ENCODE measurements at places on chromosomes 12 and 14.

- DNase-seq, result no peak
Observed at GRCh38 chr12:58741226-58741625, 179.1 kb downstream of the LRIG3 start.

DNA sequence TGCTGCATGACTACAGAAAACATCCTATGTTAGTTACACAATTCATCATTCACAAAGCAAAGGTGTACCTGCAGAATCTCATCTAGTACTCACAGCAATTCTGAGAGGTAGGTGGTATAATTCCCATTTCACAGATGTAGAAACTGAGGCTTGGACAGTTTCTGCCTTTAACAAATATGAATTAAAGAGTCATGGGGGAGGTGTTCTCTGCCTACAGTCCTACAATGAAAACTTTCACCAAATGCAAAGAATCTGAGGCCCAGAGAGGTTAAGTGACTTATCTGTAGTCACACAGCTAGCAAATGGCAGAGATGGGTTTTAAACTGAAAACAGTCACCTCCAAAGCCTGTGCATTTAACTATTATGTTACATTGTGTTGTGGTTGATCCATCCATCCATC lies 171.6 kb upstream of the WSCD2 start:
- DNase-seq, result no peak

GRCh38 chr12:120817559-120818330 lies 86.4 kb downstream of the SPPL3 start:
- no peak for DNase-seq

- DNase-seq, result peak; percentile 81
Observed at GRCh38 chr14:92039063-92039718, 668 bp downstream of the TRIP11 start.

DNA sequence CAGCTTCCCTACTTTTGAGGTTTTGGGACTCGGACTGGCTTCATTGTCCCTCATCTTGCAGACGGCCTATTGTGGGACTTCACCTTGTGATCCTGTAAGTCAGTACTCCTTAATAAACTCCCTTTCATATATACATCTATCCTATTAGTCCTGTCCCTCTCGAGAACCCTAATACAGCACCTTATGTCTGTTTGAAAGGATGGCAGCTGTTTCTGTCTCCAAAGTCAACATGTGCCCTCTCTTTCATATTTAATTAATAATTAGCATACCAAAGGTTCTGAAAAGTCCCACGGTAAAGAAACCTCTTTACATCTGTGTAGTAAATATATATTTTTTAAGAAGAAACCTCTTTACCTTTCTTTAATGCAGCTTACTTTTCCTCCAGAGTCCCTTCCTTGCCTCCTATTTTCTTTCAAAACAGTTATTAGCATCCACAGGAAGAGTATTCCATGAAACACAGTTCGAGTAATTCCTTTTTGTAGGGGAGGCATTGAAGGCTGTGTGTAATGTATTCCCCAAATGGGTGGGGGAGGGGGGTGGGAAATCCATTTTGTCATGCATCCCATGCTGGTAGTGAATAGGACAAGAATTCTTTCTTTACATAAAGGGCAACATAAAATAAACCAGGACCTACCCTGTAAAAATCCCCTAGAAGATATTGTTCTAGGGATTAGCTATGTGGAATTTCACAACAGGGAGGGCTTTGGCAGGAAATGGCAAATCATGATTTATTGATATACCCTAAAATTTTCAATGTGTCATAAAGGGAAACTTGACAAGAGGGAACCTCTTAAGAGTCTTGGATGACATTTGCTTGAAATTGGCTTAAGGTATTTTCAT lies 241.5 kb downstream of the SUDS3 start:
- no peak for DNase-seq

GRCh38 chr12:6367065-6367968 lies 8.0 kb downstream of the SCNN1A start:
- DNase-seq, result peak; percentile 54

DNA sequence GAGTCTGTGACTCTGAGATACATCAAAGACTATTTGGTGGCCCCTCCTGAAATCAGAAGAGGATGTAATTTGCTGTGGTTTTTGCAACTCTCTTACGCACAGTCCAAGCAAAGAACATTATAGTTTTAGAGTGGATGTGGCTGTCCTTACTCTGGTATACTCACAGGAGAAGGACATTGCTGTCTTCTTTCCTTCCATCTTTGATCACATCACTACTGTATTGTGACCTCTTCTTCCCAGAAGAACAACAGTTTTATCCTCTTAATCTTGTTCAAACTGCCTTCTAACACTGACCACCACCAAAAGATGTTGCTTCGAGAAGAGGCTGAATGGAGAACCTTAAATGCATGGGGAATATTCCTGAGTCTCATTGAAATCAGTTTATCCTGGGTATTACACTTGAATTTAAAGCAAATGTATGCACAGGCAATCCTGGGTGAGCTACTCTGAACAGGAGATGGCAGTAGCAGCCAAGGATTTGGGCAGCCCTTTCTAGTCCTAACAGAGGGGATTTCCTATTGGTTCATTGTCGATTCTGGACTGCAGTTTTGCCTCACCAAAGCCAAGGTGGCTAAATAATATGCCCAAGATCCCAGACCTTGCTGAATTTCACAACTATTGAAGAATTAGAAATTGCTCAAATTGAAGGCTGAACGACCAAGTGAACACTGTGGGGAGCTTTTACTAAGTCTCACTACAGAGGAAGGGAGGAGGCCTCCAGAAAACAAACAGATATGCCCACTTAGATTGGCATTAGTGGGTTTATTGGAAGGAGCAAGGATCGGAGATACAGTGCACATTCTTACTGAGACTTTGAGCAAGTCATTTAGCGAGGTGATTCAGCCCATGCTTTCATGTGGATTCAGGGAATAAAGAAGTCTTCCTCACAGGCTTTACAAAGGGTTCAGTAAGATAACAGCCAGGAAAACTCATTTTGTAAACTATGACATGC lies 282.8 kb downstream of the PAWR start:
- DNase-seq, result peak; percentile 91

- no peak for DNase-seq
Observed at GRCh38 chr14:94439453-94440057, 13.0 kb downstream of the SERPINA11 start.

DNA sequence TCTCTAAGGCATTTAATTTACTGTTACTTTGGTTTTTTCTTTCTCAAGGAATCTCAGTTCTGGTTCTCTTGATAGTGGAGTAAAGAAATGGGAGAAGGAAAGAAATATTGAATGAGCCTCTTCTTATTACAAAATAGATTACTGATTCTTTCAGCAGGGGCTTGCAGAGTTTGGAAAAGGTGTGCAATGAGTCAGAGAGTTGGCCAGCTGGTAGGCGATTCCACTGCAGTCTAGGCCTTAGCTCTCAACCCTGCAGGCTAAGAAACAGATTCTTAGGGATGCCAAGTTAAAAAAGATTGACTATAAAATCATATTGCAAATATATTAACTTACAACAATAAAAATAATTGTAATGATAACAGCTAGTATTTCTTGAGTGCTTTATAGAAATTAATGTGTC lies 25.8 kb downstream of the NR1H4 start:
- DNase-seq, result no peak
